ENCODE measurements at places on chromosomes 12 and 14.

GRCh38 chr12:75208856-75209811 lies 505 bp downstream of the KCNC2 start:
- DNase-seq = no peak

- peak; percentile 12 for DNase-seq
Observed at GRCh38 chr12:96034621-96035282, 635 bp downstream of the LTA4H start.

GRCh38 chr14:89013098-89013504 lies 188.7 kb downstream of the TTC8 start:
- DNase-seq = no peak

DNA sequence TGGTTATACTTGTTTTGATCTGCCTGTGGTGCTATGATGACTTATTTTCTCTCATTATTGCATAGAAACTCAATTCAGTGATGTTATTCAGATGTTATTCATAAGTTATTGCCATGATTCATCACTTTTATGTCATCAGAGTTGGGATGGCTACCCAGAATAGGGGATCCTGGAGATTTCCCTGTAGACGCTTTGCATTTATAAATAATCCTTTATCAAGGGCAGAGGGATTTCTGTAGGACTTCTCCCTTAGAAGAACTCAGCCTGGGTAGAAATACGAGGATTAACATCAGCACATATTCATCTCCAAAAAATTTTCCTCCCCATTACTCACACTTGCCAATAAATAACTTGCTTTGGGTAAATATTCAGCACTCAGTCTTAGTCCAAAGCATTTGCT lies 4.9 kb downstream of the GPRC5A start:
- DNase-seq = no peak

GRCh38 chr12:13592063-13592942 lies 389.1 kb downstream of the GRIN2B start:
- no peak for DNase-seq

GRCh38 chr14:85182282-85182681 lies 347.7 kb upstream of the FLRT2 start:
- no peak for DNase-seq

- no peak for DNase-seq
Observed at GRCh38 chr14:34180869-34181268, 230.0 kb upstream of the EGLN3 start.

DNA sequence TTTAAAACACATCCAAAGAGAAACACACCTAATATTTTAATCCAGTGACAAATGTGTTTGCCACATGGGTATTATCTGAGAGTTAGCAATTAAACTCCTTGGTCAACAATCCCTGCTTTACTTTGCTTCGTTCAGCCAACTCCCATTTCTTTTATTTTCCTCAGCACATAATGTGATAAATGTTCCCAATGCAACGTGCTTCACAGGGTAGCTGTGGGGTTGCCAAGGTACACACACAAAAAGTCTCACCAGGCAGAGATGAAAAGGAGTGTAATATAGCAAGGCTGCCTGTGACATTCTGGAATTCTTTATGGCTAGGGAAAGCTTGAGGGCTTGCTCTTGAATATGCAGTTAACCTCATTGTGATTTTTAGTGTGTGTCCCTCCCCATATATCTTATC lies 208.0 kb upstream of the DIO2 start:
- DNase-seq = no peak

DNA sequence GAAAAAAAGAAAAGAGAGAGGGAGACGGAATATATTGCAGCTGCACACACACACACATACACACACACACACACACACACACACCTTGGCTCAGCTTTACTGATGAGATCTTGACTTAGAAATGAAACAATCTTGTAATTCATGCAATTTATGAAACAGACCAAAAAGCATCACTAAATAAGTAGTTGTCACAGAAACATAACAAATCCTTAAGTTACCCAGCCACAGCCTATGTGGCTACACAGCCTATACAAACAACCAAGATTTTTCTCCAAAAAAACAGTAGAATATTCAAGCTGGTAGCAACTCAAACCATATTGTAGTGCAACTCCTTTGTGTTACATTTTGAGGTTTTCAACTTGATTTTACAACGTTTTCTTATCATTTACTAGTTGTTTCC lies 37.9 kb upstream of the GNG2 start:
- no peak for DNase-seq

DNA sequence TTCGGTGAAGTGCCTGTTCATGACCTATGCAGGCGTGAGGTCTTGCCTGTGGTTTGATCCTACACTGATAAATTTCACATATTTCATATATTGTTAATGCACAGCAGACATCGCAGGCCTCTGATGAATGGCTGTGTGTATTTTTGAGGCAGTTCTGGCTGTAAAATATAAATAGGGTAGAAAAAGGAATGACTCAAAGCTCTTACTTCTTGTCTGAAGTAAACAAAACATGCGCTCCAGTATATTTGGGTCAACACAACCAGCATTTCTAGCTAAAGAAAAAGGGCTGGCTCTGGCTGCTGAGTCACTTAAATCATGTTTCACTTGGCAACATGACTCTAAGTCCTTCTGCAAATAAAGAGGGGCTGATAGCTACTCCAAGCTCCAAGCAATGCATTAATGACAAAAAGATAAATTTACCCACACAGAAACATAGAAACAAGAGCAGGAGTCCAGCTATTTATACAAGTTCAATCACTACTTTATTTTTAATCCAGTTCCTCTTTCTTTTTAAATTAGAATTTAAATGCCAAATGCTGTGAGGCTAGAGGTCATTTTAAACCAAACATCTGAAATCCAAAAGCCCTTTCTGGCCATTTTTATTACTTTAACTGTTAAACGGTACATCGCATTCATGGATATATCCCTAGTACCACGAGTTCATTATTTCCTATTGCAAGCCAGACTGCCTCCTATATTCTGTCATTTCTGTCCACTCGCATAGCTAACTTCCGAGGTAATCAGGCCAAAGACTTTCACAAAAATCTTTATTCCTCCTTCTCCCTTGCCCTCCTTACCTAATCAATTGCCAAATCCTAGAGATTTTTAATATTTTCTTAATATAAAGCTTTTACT lies 54.3 kb upstream of the TMCC3 start:
- no peak for DNase-seq

GRCh38 chr12:116196226-116196625 lies 81.3 kb downstream of the MED13L start:
- no peak for DNase-seq

GRCh38 chr14:31389946-31390345 lies 30.4 kb downstream of the HEATR5A start:
- DNase-seq = no peak

GRCh38 chr14:71423481-71423880 lies 508.7 kb upstream of the RGS6 start:
- DNase-seq = no peak

GRCh38 chr14:43778937-43779639 lies 728.0 kb downstream of the FSCB start:
- DNase-seq = no peak

DNA sequence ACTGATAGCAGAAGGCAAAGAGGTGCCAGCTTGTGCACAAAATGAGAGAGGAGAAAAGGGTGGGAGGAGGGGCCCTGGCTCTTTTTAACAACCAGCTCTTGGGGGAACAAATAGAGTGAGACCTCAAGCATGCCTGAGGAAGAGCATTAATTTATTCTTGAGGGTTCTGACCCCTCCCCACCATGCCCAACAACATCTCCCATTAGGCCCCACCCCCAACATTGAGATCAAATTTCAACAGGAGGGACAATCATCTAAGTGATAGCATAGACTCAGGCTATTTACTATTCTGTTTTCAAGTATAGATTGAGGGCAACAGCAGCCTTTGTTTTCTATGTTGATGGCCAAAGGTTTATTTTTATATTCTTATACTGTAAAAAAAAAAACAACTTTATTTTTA lies 59.7 kb downstream of the FUT8 start:
- DNase-seq = no peak

GRCh38 chr12:54398218-54398617 lies 13.7 kb upstream of the ZNF385A start:
- no peak for DNase-seq

DNA sequence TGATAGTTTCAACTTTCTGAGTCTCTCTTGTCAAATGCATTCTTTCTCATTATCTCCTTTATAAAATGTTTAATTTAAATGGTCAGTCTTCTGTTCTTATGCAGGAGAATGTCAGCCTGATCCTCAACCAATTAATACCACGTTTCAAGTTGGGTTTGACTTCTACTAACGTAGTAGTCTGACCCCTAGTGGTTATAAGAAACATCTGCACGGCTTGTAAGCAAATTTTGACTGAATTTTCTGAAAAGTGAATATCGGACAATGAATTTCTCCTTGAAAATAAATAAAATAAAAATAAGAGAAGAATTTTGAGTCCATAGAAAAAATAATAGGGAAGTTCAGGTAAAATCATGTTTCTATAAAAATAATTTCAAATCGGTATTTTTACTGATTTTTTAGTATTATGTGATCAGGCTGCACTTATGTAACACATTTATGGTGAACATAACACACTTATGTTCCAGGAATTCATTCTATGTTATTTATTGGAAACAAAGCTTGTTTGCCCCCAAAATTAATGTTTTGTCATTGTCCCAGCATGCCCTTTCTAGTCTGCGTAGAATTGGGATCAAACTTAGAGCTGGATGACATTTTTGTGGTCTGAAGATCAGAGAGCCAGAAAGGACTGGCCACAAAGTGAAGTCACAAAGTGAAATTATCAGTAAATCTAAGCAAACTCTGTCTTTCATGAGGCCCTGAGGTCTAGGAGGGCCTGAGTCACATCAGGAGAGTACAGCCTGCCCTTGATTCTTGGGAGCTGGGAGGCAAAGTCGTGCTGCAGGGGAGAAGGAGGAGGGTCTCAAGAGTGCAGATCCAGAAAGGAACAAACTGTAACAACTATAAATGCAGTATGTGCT lies 101.2 kb upstream of the STXBP6 start:
- no peak for DNase-seq

GRCh38 chr12:102565555-102565954 lies 85.2 kb upstream of the IGF1 start:
- no peak for DNase-seq

- DNase-seq = no peak
Observed at GRCh38 chr12:48292040-48292439, 58.7 kb downstream of the ZNF641 start.

GRCh38 chr14:52701223-52701622 lies 5.8 kb upstream of the PSMC6 start:
- DNase-seq = no peak

DNA sequence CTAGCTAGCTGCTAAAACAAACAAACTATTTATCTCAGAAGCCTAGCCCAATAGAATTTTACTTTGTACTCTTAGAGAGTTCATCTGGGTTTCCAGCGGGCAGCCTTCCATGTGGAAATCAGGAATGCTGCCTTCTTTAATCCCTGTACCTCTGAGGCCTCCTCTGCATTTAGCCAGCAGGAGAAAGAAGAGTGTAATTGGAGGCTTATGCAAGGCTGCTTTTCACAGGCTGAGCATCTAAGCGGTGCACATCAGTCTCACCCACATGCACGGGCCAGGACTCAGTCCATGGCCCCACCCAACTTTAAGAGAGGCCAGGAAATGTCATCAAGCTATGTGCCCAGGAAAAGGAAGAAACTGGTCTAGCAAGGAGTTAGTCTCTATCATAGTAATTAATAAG lies 14.0 kb upstream of the PTGDR start:
- no peak for DNase-seq

- no peak for DNase-seq
Observed at GRCh38 chr12:124764451-124764850, 99.2 kb downstream of the SCARB1 start.

DNA sequence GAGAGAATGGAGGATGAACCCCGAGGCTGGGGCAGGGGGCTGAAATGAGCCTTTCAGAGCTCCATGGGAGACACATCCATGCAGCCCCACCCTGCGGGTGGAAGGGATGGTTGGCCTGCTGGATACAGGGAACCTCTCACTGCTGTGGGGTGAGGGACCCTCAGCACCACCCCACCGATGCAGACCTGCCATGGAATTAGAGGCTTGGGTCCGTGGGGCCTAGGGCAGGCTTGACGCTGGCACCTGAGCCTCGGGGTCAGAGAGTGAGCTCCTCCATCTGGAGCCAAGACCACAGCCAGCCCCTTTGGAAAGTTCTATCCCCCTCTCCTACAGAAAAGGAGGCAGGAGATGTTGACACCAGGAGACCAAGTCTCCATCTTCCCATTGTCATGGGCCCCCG lies 7.4 kb upstream of the KRT74 start:
- no peak for DNase-seq

DNA sequence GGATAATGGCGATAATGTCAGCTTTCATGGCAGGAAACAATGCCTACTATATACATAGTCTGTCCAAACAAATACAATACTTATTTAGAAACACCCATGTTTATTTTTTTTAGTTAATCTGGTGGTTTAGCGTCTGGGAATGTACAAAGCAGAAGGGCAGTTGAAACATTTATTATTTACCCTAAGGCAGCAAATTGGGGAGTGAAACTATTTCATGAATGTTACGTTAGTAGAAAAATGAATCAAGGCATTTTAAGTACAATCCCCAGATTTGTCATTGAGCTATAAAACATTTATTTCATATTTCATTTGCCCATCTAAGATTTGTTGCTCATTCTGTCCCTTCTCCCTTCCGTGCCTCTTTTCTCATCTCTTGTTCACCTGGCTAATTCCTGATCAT lies 87.1 kb upstream of the ATF1 start:
- no peak for DNase-seq

- DNase-seq = no peak
Observed at GRCh38 chr12:66397574-66398290, 95.4 kb downstream of the HELB start.

DNA sequence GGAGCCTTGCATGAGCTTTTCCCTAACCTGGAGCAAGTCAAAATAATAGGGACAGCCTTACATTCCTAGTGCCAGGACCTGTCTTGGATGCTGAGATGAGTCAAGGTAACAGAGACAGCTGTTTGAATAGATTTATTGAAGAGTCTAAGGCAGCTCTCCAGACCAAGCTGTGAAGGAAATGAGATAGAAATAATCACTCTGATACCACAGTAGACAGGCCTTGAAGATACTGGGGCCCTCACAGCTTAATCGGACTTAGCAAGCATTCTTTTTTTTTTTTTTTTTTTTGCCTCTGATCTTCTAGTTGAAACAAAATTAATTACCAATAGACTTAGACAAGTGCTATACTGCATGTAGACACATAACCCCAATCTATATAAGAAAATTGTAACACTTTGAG lies 3.1 kb upstream of the RNASE9 start:
- DNase-seq = no peak

- DNase-seq = no peak
Observed at GRCh38 chr12:107503129-107503855, 182.3 kb upstream of the PWP1 start.

DNA sequence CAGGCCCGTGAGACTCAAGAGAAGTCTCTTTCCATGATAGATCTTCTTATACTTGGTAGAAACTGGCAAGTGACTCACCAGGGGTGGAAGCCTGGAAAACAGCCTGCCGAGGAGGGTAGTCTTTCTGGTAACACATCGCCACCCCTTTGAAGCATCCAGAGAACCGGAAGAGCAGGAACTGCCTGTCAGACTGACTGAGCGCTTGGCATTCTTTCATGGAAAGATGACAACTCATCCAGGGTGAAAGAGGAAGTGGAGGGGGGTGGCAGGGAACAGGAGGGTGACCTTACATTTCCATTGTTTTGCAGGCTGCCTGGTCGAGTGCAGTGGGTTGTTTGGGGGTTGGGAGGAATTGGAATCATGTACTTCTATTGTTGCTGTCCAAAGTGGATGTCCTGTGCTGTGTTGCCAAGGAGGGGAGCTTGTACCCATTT lies 34.5 kb downstream of the PRKCH start:
- DNase-seq = peak; percentile 65

GRCh38 chr12:124172636-124173035 lies 122.3 kb upstream of the RFLNA start:
- DNase-seq = no peak

- no peak for DNase-seq
Observed at GRCh38 chr12:128842579-128842978, 10.7 kb upstream of the GLT1D1 start.

- peak; percentile 67 for DNase-seq
Observed at GRCh38 chr14:95527387-95528002, 7.4 kb upstream of the GLRX5 start.

All from CD4-positive, alpha-beta T cell treated with Interleukin-6 for 4 hours (primary cell).